ENCODE measurements at places on chromosomes 2 and 18.

DNA sequence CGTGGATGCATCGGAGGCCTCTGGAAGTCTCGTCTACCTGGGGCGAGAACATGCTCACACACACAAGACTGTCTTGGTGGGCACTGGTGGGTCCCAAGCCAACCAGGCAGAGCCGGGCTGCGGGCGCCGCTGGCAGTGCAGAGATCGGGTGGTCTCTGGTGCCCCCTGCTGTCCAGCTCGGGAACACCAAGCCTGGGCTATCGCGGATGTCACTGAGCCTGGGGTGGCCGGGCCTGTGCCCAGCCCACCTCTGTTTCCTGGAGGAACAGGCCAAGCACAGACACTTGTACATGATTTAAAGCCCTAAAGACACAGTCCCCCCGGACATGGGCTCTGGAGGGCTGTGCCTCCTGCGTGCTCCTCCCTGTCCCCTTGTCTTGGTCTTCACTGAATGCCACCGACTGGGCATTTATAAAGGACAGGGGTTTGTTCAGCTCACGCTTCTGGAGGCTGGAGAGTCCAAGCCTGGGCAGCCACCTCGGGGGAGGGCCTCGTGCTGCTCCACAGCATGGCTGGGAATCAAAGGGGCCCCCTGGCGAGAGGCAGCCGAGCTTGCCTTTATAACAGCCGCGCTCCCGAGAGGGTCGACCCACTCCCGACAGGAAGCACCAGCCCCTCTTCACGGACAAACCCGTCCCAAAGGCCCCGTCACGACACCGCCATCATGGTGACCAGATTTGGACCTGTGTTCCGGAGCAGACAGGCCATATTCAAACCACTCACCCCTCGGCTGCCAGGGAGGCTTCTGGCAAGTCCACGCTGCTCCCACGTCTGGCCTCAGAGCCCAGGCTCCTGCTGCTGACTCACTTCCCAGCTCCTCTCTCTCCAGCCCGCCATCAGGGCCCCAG, 3.6 kb upstream of the OTOS start:
- DNase-seq: peak; percentile 82

DNA sequence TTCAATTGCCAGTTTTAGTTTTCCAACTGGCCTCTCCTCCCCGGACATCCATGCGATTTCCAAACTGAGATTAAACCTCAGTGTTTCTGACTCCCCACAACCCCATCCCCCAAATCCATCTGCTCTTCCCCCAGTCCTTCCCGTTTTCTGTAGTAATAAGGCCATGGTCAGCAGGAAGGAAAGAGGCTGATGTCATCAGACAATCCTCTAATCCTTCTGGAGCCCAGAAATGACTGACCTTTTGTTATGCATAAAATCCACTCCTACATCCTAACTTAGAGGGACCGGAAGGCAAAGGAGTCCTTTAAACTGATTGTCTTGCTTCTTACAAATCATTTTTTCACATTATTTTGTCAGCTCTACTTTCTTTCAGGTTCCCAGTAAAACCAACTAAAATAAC, 155.8 kb downstream of the INO80D start:
- no peak for DNase-seq

DNA sequence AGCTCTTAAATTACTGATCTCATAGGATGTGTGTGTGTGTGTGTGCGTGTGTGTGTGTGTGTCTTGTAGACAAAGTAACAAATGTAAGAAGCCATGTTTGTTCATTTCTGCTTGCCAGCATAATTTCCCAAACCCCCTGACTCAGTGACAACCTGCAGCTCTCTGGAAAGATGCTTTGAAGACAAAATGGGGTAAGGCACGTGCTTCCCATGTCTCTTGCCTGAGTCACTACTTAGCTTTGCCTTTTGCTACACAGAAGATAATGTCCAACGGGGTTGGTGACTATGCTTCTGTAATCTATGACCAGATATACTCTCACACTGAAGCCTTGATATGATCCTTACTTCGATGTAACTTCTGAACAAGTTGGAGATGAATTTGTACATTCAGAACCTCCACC, 332.0 kb downstream of the SLC4A3 start:
- DNase-seq: no peak

GRCh38 chr2:124967325-124967724, 942.2 kb downstream of the CNTNAP5 start:
- DNase-seq: no peak

DNA sequence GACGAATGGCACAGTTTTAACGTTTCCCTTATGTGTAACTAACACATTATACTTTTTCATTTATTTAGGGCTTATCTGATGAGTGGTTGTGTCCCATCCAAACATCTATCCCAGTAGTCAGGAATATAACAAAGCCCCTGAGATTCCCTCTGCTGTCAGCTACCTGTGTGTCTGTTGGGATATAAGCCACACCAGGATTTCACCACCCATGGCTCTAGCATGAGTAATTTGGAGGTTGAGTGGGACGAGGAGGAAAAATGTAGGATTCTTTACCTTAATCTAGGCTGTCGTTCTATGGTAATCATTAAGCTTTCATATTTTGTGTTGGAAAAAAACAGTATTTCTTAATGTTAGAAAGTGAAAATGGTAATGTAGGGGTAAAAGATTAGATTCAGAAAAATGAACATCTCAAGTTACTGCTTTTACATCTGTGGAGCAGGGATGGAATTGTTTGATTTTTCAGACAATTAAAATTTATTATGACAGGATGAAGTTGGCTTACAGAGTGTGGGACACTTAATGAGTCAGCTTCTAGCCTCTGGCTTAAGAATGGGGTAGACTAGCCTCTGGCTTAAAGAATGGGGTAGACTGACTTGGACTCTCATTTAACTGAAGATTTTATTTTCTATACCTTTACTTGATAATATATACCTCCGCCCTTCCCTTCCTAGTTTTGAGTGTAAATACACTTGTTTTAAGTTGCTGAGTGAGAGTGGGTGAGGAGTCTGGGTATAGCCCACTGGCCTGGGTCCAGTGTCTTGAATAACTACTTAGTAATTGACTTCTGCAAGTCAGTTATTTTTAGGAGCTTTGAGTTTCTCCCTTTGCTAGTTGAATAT, 88.5 kb upstream of the RANBP2 start:
- no peak for DNase-seq

- no peak for DNase-seq
Observed at GRCh38 chr18:23835506-23835905, 146.3 kb downstream of the LAMA3 start.

DNA sequence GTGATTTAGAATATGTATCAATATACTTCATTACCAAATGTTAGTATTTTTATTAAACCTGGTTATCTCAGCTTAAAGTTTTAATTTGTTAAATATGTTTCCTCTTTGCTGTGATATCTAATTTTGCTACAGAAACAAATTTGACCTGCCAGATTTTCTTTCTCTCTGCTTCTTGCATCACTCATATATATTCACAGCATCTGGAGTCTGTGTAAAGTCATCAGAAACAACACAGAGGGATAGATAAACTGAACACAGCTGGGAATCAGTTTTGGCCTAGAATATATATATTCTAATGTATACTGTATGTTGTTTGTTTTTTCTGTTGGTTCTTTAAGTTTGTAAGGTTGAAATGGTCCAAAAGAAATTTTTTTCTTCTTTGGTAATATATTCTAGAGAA, 8.5 kb downstream of the PSMD14 start:
- no peak for DNase-seq

DNA sequence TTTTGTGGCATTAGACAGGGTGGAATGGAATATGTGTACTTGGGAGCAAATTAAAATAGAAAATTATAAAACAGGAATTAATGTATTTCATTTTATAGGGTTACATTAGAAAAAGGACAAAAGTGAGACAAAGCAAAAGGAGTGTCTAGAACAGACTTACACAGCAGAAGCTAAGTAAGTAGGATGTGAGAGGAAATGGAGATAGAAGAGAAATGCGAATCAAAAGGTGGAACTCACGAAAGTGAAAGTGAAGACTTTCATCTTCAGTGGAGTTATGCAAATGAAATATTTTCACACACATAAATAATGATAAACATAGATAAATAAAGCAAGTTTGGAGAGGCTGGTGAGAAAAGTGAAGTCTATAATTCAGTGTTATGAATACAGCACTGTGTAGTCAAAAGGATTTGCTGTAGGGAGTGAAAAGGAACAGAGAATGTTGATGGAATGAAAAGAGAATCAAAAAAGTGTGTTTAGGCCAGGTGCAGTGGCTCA, 94.8 kb downstream of the DLGAP1 start:
- DNase-seq: no peak

- DNase-seq: no peak
Observed at GRCh38 chr18:79961527-79962291, 2.7 kb upstream of the HSBP1L1 start.

- DNase-seq: no peak
Observed at GRCh38 chr2:23698721-23699579, 228.0 kb downstream of the ATAD2B start.

- no peak for DNase-seq
Observed at GRCh38 chr2:189192766-189193165, 13.2 kb upstream of the COL5A2 start.

DNA sequence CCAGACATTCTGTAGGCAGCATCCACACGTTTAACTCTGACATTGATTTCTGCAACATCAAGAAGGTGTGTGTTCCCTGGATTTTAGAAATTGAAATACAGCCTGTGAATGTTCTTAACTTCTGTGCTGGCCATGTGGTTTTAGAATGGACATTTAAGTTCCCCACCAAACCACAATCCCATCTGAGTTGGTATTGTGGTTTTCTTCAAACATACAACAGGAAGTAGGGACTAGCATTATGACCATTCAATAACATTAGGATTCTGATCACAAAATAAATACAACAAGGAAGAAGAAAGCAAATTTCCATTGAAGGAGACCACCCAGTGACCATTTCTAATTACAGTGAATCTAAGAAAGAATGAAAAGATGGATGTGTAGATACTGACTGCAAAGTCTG, 51.2 kb downstream of the MAP3K20 start:
- DNase-seq: no peak

DNA sequence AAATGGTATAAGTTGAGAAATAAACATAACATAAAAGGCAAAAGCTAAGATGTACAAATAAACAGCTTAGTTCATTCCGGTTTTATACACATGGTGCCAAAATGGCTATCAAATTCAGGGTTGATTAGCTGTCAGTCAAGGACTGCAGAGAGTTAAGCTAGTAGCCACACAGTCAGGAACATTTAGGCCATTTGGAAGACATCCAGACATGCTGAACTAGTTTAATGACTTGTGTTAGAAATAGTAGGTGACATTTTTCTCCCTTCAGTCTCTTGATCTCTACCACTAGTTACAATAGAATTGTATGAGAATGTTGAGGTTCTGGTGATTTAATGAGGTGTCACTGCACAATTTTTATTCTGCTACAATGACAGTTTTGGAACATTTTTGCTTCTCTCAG, 394.4 kb upstream of the SPHKAP start:
- no peak for DNase-seq

DNA sequence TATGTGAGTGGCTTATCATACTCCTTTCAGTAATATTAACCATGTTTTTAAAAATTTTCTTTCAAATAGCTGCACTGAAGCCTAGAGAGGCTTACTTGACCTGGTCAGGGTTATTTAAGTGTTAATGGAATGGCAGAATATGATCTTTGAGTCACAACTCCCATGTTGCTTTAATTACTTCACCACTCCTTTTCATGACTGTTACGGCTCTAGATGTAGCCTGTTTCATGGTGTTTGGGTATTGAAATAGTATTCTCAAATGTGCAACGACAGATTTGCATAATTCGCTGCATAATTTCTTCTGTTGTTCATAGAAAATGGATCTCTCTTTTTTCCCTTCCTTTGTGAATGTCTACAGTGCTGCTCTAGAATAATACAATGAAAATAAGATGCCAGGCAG, 51.6 kb upstream of the PLA2R1 start:
- DNase-seq: no peak

DNA sequence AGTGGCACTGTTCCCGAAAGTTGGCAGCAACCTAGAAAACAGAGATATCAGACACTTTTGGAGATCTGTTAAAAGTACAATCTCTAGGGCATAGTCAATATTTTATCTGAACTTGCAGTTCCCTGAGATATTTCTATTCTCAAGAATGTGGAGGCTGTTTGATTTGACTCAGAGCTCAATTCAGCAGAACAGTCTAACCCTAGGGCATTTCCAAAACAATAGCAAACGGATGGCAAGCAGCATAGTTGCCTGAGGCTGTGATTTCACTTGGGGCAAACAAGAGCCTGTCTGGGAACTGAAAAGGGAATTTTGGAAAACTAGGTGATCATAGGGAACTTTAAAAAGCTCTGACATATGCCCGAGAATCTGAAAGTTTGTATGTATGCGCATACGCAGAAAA, 772.8 kb upstream of the LRRTM1 start:
- no peak for DNase-seq

- DNase-seq: no peak
Observed at GRCh38 chr2:1607971-1608688, 136.2 kb downstream of the PXDN start.

DNA sequence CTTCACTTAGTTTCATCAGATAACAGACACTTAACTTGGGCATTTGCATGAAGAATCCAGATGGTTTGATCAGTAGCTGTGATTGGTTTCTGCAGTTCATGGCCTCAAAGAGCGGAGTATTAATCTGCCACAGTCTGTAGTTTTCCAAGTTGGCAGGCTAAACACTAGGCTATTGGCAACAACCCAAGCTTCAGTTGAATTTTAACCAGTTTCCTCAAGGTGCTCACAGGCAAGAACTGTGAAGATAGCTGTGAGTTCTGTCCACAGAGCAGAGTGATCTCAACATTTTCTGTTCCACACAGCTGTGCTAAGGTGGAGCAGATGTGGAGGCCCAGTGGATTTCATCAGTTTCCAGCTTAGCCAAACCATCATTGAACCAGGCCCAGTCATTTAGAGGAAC, 469.5 kb upstream of the LINC00305 start:
- DNase-seq: no peak

GRCh38 chr2:119062652-119063051, 95.9 kb downstream of the C1QL2 start:
- DNase-seq: no peak

DNA sequence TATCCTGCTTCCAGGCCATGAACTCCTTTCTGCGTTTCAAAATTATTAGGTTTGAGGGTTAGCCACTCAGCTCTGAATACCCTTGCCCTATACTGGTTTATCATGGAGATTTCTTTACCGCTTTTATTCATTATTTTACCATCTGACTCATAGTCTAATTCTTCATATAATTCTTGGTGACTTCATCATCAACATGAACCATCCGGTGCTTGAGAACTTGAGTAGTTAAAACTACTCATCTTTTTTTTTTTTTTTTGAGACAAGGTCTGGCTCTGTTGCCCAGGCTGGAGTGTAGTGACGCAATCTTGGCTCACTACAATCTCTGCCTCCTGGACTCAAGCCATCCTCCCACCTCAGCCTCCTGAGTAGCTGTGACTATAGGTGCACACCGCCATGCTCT, 94.2 kb upstream of the LHCGR start:
- DNase-seq: no peak

DNA sequence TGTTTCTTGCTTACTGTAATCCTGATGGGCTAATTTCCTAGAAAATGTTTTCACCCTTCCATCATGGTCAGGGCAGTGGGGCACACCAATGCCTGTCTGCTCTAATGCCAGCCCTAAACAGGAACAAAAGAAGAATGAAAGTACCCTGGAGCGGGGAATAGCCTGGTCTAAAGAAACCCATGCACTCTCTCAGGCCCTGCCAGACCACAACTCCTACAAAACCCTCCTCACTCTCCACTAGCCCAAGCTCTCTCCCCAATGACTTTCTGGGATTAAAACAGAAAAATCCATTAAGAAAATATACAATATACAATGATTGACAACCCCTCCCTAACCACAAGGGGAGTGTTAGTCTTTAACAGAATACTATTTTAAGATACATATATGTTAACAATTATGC, 67.6 kb downstream of the AAK1 start:
- no peak for DNase-seq

GRCh38 chr18:36608107-36608506, 220.7 kb downstream of the TPGS2 start:
- no peak for DNase-seq

- DNase-seq: no peak
Observed at GRCh38 chr18:74370115-74370514, 54.5 kb downstream of the C18orf63 start.

Measured in T-helper 9 cell (primary cell).